ENCODE measurements at places on chromosomes 3 and 15. TPM values are rescaled to one million over a fixed set of nuclear protein-coding genes. Genes with fewer than 3 reads are reported as not detected.

ISLR gene
- total RNA-seq, result not detected

GTPBP8 gene
- 26.6 TPM for total RNA-seq

NDN gene
- 3.8 TPM for total RNA-seq

CFAP92 gene
- total RNA-seq, result not detected

CERS3 gene
- 0.71 TPM for total RNA-seq

TRPM1 gene
- total RNA-seq, result not detected
